Right ventricle myocardium inferior (tissue), 1 donor: ENCODE measurements at places on chromosomes 2 and 18. TPM values are rescaled to one million over a fixed set of nuclear protein-coding genes. Genes with fewer than 3 reads are reported as not detected.

RBM45 gene
- 5.6 TPM for total RNA-seq

DNA sequence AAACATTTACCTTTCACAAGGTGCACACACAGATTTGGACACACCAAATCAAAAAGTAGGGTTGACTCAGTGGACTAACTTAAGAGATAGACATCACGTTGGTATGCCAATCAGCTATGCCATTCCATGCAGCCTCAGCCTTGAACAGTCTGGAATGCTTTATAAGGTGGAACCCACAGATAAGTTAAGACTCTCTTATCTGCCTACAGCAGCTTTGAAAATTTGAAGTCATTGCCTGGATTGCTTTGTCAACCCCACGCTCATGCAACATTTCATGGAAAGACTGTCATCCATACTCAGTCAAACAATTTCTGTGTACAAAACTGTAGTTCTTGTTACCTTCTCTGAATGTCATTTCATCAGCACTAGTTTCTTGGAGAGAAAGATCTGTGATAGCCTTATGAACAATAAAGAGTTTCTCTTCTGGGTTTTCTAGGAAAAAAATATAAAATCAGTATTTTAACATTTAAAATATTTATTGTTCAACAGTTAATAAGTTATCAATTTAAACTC is 1.2 kb downstream of the ERMN start:
- no peak for DNase-seq

- DNase-seq, result no peak
These were observed 91.4 kb downstream of the B3GNT2 start for GRCh38 chr2:62287282-62287681.

DNA sequence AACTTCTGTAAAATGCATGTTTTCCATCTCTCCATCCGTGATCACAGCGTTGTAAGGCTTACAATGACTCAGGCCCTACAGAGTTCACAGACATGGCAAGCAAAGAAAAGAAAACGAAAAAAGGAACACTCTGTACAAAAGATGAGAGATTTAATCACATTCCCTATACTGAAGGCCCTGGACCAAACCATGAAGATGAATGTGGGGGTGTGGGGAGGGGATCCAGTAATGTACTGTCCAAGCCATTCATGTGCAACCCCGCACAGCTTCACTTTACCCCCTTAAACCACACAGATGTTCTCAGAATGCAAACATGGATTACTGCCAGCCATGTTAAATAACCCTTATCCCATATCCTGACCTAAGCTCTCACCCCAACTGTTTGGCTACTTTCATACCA is 391.1 kb downstream of the NCKAP5 start:
- no peak for DNase-seq

DNA sequence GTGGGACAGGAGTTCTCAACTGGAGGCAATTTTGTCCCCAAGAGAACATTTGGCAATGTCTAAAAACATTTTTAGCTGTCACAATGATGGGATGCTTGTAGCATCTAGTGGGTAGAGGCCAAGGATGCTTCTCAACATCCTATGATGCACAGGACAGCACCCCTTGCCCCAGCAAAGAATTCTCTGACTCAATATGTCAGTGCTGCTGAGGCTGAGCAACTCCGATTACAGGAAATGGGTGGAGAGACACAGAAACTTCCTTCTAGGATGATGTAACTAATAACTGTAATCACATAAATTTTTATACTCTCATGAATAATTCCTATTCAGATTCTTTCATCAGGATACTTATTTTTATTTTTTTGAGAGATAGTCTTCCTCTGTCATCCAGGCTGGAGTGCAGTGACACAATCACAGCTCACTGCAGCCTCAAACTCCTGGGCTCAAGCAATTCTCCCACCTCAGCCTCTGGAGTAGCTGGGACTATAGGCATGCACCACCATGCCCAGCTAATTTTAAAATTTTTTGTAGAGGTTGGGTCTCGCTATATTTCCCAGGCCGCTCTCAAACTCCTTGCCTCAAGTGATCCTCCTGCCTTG is 120.3 kb upstream of the ACAA2 start:
- DNase-seq, result no peak
